ENCODE measurements at places on chromosomes 4 and X.

DNA sequence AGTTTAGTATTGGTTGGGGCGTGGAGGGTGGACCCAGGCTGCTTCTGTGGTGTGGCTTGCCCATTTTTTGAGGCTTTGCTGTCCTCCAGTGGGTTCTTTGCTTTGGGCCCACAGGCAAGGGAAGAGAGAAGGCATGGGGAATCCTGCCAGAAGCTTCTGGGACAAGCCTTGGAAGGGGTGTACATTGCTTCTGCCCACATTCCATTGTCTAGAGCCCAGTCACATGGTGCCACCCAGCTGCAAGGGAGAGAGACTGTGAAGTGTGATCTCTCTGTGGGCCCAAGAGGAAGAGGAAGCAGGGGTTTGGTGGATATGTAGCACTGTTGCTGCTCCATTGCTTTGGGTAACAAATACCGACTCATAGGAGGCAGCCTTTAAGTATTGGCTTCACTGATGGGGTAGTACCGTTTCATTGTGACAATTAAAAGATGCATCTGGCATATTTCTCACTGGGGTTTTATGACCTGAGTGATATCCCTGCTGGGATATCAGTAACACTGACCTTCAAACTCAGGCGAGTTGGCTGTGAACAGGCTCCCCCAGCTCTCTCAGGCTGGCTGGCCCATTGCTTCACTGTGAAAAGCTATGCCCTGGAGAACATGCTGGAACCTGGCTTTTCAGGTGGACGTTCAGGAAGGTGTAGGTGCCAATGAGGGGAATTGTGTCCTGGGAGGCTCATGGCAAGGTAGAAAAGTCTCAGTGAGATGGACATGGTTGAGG is 85.9 kb downstream of the CLDN34 start:
- DNase-seq: no peak

DNA sequence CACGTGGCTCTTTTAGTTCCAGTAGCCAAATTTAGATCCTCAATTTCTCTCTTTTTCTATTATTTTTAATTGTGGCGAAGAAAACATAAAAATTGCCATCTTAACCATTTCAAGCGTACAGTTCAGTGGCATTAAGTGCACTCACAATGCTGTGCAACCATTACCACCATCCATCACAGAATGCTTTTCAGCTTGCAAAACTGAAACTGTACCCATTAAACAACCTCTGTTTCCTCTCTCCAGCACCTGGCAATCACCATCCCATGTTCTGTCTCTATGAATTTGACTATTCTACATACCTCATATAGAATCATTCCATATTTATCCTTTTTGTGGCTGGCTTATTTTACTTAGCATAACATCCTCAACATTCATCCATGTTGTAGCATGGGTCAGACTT is 74.9 kb downstream of the METTL14 start:
- DNase-seq: no peak

GRCh38 chrX:31832263-31832662 is 760.4 kb upstream of the FTHL17 start:
- peak; percentile 3 for DNase-seq

DNA sequence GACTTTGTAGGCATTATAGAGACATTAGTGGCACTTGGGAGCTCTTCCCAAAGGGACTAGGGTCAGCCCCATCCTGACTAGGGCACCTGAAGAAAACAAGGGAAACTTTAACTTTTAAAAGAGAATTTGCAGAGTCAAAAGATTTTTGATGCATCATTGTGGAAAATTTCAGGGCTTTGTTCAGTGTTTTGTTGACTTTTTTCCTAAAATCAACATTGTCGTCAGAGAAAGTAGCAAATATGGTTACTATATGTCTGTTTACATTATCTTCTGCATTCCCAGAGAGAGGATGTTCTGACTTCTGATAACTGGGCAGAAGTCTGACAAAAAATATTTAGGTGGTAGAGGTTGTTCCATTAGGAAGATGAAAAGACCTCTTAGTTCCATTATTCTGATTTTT is 51.9 kb downstream of the LUZP4 start:
- no peak for DNase-seq

GRCh38 chr4:20987191-20987590 is 286.9 kb downstream of the PACRGL start:
- no peak for DNase-seq

DNA sequence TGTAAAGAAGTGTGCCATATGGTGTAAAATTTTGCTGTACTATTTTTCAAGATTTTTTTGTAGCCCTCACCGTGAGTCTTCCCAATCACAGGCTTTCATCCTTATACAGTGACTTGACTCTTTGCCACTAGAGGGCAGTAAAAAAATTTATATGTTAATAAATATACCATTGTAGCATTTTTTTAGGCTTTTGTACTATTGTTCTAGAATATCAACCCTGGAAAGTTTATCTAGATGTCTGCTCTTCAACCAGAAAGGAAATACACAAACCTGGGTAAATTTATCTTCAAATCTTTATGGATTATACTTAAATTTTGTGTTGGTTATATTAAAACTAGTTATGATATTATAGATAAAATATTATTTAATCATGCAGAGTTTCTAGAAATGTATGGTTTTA is 235.3 kb downstream of the TENM3 start:
- peak; percentile 23 for DNase-seq

GRCh38 chr4:158002173-158002572 is 170.7 kb downstream of the GASK1B start:
- DNase-seq: no peak

- DNase-seq: peak; percentile 53
Measured at GRCh38 chr4:141350122-141350905, 129.6 kb downstream of the ZNF330 start.

GRCh38 chr4:85736571-85736970 is 261.6 kb downstream of the ARHGAP24 start:
- no peak for DNase-seq

DNA sequence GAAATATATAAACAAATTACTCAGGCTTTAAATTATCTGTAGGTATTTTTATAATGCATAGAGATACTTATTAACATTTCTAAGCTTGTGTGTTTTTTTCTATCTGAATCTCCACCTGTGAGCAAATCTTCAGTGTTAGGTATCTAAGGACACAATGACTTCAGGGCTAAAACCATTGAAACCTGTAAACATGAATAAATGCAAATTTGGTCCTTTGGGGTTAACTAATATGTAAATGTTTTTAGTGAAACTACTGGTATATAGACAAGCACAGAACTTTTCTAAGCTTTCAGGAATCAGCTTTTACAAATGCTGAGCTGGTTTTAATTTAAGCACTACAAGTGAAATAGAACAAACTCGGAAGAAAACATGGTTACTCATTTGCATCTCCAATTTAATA is 147.9 kb downstream of the FBXO8 start:
- DNase-seq: no peak

DNA sequence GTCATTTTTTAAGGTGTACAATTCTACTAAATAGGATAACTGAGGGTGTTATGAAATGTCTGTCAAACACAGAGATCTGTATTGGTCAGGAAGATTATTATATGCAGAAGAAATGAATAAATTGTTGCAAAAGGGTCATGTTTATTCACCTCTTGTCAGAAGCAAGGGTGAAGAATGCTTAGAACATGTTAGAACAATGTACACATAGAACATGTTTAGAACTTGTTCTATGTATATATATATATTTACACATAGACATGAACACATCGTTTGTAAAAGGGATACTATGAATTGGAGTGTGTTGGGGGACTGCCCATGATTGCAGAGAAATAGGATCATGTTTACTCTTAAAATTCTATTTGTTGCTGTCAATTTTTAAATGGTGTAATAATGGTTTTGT is 28.0 kb upstream of the TMEM150C start:
- no peak for DNase-seq

DNA sequence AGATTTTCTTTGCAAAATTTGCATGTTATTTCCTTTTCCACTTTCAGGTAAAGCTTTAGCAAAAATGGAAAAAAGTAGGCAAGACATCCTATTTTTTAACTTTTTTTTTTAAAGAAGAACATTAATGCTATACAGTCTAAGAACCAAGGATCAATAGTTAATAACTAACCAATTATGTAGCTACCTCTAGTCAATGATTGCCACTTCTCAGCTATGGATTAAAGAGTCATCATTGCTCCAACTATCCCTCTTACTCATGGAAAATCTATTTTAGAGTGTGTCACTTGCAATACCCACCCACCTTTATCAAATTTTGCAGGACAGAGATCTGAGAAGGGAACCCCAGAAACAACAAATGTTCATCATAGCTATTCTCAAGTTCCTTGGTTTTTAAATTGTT is 223.1 kb downstream of the ANK2 start:
- DNase-seq: no peak

- no peak for DNase-seq
Measured at GRCh38 chrX:127459790-127460189, 592.4 kb downstream of the ACTRT1 start.

DNA sequence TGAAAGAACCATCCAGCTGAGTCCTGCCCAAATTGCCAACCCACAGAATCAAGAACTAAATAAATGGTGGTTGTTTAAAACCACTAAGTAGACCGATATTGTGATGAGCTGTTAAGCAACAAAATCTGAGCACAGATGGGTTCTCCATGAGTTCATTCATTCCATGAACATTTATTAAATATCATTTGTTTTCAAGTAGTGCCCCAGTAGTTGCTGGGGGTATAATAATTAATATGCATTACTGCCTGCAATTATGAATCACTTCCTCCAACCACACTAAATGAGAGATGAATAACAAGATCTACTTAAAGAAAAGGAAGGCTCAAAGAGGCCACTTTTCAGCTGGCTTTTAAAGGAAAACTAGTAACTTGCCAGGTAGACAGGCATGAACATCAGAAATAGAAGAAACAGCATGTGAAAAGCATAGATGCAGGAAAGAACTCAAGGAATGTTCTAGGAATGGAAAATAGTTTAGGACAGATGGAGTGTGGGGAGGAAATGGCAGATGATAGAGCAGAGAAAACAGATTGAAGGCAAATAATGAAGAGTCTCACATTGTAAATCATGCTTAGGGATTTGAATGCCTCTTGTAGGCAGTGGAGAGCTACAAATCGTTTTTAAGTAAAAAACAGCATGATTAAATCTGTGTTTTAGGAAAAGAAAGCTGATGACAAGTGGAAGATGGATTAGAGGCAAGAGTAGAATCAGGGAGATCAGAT is 641.7 kb upstream of the DIPK2B start:
- no peak for DNase-seq

DNA sequence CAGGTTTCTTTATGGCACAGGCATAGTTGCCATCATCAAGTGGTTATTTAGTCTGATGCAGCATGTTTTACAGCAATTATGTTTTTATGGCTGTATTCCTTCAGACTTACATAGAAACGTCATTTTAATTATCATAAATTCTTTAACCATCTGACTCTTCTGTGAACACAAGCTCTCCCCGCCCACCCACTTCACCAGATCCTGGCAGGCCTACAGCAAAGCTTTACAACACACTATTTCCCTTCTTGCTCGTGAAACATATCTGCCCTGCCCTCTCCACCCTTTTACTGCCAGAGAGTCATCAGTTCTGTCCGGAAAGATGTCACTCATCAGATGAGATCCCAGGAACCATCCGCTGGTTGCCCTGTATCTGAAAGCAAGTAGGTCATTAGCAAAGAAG is 120.5 kb downstream of the HS6ST2 start:
- DNase-seq: no peak

GRCh38 chr4:71230271-71231128 is 108.3 kb upstream of the SLC4A4 start:
- no peak for DNase-seq

- no peak for DNase-seq
Measured at GRCh38 chr4:173181848-173182247, 13.2 kb downstream of the GALNT7 start.

DNA sequence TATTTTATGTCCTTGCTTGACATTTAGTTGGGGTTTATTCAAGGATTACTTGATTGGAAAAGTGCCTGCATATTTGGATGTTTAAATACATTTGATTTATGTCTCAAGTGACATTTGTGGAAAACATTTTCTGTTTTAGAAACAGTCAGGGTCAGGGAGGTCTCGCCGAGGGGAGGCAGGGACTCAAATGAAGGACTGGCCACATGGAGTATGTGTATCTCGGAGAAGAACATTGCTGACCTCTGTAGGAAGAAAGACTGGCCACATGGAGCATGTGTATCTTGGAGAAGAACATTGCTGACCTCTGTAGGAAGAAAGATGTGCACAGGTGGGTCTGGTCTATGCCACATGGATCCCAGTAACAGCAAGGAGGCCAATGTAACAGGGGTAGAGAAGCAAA is 233.6 kb downstream of the TRIML1 start:
- peak; percentile 36 for DNase-seq

DNA sequence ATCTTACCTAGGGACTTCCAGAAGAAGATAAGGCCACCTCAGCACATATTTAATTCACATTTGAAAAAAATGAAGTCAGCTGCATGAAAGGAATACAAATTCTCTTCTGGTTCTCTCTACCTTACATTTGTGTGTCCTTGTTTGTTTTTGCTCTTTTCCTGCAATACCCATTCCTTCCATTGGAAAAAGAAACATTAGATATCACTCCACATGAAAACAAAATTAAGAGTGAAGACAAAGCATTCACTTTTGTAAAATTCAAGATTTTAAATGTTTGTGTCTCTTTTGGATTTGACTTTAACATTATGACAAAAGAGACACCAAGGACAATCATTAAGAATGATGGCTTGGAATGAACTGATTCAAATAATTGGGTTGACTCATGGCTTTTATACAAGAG is 1351.8 kb downstream of the FSTL5 start:
- DNase-seq: no peak

GRCh38 chrX:7062276-7062675 is 85.2 kb upstream of the STS start:
- DNase-seq: no peak
